ENCODE measurements at places on chromosomes 13 and 19.

- DNase-seq: no peak
These were observed 10.5 kb downstream of the GNG7 start for GRCh38 chr19:2691951-2692350.

GRCh38 chr19:11435833-11436313 is 438 bp downstream of the PRKCSH start:
- no peak for DNase-seq

DNA sequence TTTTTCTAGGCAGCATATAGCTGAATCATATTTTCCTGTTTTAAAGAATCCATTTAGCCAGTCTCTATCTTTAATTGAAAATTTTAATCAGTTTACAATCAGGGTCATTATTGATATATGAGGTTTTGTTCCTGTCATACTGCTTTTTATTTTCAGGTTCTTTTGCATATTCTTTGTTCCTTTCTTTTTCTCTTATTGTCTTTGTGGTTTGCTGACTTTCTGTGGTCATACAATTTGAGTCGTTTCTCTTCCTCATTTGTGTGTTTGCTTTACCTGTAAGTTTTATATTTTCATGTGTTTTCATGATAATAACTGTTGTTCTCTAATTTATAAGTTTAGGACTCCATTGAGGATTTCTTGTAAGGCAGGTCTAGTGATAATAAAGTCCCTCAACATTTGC is 812.6 kb downstream of the DACH1 start:
- DNase-seq: no peak

- DNase-seq: no peak
These were observed 386.6 kb downstream of the PCDH20 start for GRCh38 chr13:61029064-61029463.

DNA sequence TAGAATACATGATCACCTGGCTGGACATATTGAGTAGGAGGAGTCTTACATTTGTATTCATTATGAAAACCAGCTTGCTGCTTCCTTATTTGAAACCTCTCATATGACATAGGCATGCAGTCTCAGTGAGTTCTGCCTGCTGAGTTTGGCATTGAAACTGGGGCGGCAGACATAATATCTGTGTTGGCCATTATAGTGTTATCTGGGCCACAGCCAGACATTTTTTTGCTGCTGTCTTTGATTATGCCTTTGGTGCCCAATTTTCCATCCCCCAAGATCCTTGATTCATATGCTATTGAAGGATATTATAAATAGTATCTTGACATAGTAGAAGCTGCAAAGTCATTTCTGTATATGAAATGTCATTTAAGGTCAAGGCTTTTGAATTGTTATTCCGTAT is 15.8 kb downstream of the FREM2 start:
- DNase-seq: no peak

DNA sequence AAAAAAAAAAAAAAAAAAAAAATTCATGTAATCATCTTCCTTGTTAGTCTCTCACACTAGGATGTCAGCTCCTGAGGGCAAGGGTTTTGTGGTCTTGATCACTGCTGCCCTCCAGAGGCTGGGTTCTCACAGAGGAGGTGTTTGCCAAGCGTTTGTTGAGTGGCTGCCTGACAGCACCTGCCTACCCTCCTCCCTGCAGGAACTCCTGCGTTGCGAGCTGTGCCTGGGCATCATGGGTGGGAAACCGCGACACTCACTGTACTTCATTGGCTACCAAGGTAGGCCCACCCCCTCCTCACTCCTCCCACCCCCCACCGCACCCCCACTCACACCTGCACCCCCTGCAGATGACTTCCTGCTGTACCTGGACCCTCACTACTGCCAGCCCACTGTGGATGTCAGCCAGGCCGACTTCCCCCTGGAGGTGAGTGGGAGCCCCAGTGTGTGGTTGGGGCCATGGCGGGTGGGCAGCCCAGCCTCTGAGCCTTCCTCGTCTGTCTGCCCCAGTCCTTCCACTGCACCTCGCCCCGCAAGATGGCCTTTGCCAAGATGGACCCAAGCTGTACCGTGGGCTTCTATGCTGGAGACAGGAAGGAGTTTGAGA is 8.1 kb downstream of the ATG4D start:
- DNase-seq: no peak

- no peak for DNase-seq
These were observed 43.9 kb downstream of the RGCC start for GRCh38 chr13:41501281-41501680.

- DNase-seq: no peak
These were observed 413.4 kb upstream of the PCDH9 start for GRCh38 chr13:67643516-67644055.

DNA sequence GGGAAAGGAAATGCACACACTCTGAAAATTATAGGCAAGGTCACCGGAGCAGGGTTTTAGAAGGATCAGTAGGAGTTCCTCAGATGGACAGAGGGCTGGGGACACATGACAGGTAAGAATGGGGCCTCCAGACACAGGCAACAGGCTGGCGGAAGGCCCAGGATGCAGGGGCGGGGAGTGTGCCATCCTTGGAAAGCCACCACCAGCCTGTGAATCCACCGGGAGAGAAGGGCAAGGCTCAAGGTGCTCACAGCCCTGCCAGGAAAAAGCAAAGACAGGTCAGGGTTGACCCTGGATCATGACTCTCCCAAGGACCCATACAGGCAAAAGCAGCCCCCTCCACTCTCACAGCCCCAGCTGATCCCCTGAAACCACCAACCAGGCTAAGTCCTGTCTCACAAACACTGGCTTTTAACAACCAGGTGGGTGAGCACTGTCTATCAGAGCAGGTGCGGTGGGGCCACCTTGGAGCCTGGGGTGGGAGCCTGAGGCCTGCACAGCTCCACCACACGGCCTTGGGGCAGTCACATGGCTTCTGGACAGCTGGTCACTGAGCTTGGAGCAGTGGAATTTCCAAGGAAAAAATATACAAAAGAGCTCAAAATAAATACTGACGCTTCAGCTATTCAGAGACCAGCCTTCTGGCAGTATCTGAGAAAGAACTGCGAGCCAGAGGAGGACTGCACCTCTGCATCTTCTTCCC is 35.2 kb upstream of the ISYNA1 start:
- no peak for DNase-seq

- peak; percentile 70 for DNase-seq
These were observed 5.1 kb downstream of the JUNB start for GRCh38 chr19:12796146-12797071.

Data from NCI-H2081 (cell line).